Ascending aorta (tissue), 2 donors: ENCODE measurements at places on chromosomes 2 and 18. TPM values are rescaled to one million over a fixed set of nuclear protein-coding genes. Genes with fewer than 3 reads are reported as not detected.

Gene ACMSD
- total RNA-seq = not detected

- H3K36me3 ChIP-seq = peaks cover 32% of the 10 kb centered on the region
- H3K27me3 ChIP-seq = no peaks in the 10 kb centered on the region
- H3K4me1 ChIP-seq = no peaks in the 10 kb centered on the region
- no peak for DNase-seq
- no peak overlapping the region for H3K27ac ChIP-seq
These were observed 25.3 kb downstream of the PSME4 start for GRCh38 chr2:53945538-53945937.

DNA sequence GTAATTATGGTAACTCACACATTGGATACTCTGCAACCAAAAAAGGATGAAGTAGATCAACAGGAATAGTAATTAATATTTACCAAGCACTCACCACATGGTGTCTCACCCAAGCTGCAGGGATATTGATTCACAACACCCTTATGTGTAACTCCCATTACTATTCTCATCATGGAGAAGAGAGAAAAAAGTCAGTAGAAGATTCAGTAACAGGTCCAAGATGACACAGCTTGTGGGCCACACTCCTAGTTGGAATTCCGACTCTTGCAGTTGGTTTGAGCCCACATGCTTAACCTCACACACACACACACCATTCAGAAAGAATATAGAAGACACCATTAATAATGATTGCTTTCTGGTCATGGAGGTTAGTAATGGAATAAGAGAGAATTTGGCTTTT is 1.7 kb upstream of the MLPH start:
- H3K27ac ChIP-seq = no peak overlapping the region
- H3K27me3 ChIP-seq = peaks cover 15% of the 10 kb centered on the region
- H3K4me1 ChIP-seq = peaks cover 15% of the 10 kb centered on the region
- H3K4me3 ChIP-seq = no peak overlapping the region

Gene CD302
- 30.9 TPM for total RNA-seq

- H3K4me3 ChIP-seq = peak overlapping the region; percentile 55
- H3K4me1 ChIP-seq = peaks cover 80% of the 10 kb centered on the region
- peak; percentile 78 for DNase-seq
- H3K36me3 ChIP-seq = no peaks in the 10 kb centered on the region
- no peaks in the 10 kb centered on the region for H3K27me3 ChIP-seq
- peak overlapping the region; percentile 72 for H3K27ac ChIP-seq
These were observed 47.9 kb downstream of the LDLRAD4 start for GRCh38 chr18:13266218-13267100.

GRCh38 chr18:78725426-78725825 is 254.2 kb upstream of the SALL3 start:
- H3K4me3 ChIP-seq = no peak overlapping the region
- no peaks in the 10 kb centered on the region for H3K36me3 ChIP-seq
- no peak overlapping the region for H3K27ac ChIP-seq
- H3K27me3 ChIP-seq = no peaks in the 10 kb centered on the region
- no peak for DNase-seq

- no peaks in the 10 kb centered on the region for H3K4me1 ChIP-seq
- no peaks in the 10 kb centered on the region for H3K36me3 ChIP-seq
- no peak overlapping the region for H3K27ac ChIP-seq
These were observed 178.3 kb downstream of the TRIB2 start for GRCh38 chr2:12895017-12895416.

DNA sequence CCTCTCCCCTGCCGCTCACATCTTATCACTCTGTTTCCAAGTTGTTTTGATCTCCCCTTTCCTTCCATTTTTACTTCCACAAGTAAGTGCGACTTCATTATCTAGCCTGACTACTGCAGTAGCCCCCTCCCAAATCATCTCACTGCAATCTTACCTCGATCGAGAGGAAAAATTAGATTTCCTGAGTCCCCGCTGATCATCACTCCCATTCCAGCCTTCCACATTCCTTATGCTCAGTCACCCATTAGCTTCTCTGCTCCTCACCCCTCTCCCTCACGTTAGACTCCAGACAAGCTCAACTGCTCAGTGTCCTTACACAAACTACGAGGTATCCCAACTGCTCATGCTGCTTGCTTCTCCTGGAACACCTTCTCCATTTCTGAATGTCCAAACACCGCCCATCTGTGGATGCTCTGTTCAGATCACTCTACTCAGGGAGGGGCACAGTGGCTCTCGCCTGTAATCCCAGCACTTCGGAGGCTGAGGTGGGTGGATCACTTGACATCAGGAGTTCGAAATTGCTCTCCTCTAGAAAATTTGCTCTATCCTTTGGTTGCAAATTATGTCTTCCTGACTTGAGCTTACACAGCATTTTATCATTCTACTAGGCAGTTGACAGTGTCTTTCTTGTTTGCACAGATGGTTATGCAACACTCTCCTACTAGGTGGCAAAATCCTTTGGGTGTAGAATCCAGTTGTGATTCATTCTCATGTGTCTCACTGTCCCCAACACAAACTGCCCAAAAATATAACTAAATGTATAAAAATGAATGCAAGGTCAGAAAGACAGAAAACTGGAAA is 96.5 kb downstream of the INO80D start:
- DNase-seq = no peak
- no peaks in the 10 kb centered on the region for H3K36me3 ChIP-seq
- H3K27ac ChIP-seq = no peak overlapping the region
- no peak overlapping the region for H3K4me3 ChIP-seq

- no peak for DNase-seq
- H3K4me1 ChIP-seq = peaks cover 5% of the 10 kb centered on the region
- no peaks in the 10 kb centered on the region for H3K36me3 ChIP-seq
- H3K4me3 ChIP-seq = no peak overlapping the region
- H3K27ac ChIP-seq = peak overlapping the region; percentile 20
- no peaks in the 10 kb centered on the region for H3K27me3 ChIP-seq
These were observed 239.4 kb upstream of the TANK start for GRCh38 chr2:160920791-160921303.

- no peak overlapping the region for H3K27ac ChIP-seq
- no peaks in the 10 kb centered on the region for H3K36me3 ChIP-seq
- H3K4me3 ChIP-seq = no peak overlapping the region
- no peaks in the 10 kb centered on the region for H3K27me3 ChIP-seq
- DNase-seq = no peak
These were observed 113.7 kb upstream of the SPRED2 start for GRCh38 chr2:65545837-65546805.

- DNase-seq = no peak
- no peaks in the 10 kb centered on the region for H3K4me1 ChIP-seq
- no peak overlapping the region for H3K27ac ChIP-seq
- no peaks in the 10 kb centered on the region for H3K27me3 ChIP-seq
- H3K4me3 ChIP-seq = no peak overlapping the region
These were observed 203.4 kb downstream of the CTNNA2 start for GRCh38 chr2:79716266-79716665.

- H3K4me1 ChIP-seq = no peaks in the 10 kb centered on the region
- no peaks in the 10 kb centered on the region for H3K27me3 ChIP-seq
- no peaks in the 10 kb centered on the region for H3K36me3 ChIP-seq
- no peak overlapping the region for H3K4me3 ChIP-seq
- H3K27ac ChIP-seq = no peak overlapping the region
- no peak for DNase-seq
These were observed 371.5 kb downstream of the LNPK start for GRCh38 chr2:175630280-175631244.

GRCh38 chr2:83742117-83742782 is 716.8 kb downstream of the SUCLG1 start:
- DNase-seq = no peak
- no peak overlapping the region for H3K4me3 ChIP-seq
- H3K27ac ChIP-seq = no peak overlapping the region
- H3K4me1 ChIP-seq = no peaks in the 10 kb centered on the region
- no peaks in the 10 kb centered on the region for H3K27me3 ChIP-seq
- no peaks in the 10 kb centered on the region for H3K36me3 ChIP-seq

DNA sequence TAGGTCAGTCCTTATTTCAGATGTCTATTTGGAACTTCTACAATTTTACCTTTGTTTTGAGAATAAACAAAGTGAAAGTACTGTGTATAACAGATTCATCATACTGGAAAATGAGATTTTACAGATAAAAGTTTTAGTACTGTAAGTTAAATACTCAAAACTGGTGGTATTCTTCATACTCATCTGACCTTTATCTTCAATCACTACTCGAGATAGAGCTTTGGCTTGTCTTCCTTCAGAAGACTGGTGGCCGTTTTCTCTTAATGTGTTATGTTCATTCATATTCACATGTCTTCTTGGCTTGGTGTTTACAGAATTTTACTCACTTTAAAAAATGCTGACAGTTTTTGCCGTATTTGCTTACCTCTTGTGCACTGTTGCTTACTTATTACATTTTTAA is 2.1 kb downstream of the SPOPL start:
- no peaks in the 10 kb centered on the region for H3K27me3 ChIP-seq
- no peaks in the 10 kb centered on the region for H3K36me3 ChIP-seq
- no peak for DNase-seq
- peak overlapping the region; percentile 90 for H3K4me3 ChIP-seq
- H3K4me1 ChIP-seq = no peaks in the 10 kb centered on the region

- no peak overlapping the region for H3K4me3 ChIP-seq
- DNase-seq = no peak
- H3K27me3 ChIP-seq = no peaks in the 10 kb centered on the region
- H3K36me3 ChIP-seq = no peaks in the 10 kb centered on the region
These were observed 176.2 kb downstream of the CALCRL start for GRCh38 chr2:187271825-187272224.

GRCh38 chr2:241148239-241148638 is 1.0 kb downstream of the PASK start:
- H3K4me3 ChIP-seq = peak overlapping the region; percentile 70
- H3K27me3 ChIP-seq = no peaks in the 10 kb centered on the region
- no peak for DNase-seq
- H3K4me1 ChIP-seq = no peaks in the 10 kb centered on the region
- H3K36me3 ChIP-seq = peaks cover under 1% of the 10 kb centered on the region

GRCh38 chr2:217371781-217372213 is 511.9 kb upstream of the TNP1 start:
- H3K36me3 ChIP-seq = no peaks in the 10 kb centered on the region
- H3K4me1 ChIP-seq = peaks cover 28% of the 10 kb centered on the region
- H3K27ac ChIP-seq = peak overlapping the region; percentile 59
- no peak for DNase-seq

DNA sequence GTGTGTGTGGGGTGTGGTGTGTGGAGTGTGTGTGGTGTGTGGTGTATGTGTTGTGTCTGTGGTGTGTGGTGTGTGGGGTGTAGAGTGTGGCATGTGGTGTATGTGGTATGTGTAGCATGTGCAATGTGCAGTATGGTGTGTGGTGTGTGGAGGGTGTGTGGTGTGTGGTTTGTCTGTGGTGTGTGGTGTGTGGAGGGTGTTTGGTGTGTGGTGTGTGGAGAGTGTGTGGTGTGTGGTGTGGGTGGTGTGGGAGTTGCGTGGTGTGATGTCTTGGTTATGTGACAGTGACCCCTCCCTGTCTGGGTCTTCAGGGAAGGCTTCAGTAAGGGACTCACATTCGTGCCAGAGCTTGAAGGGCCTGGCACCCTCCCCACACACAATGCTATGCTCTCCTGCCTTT is 718.2 kb upstream of the SOX11 start:
- H3K4me3 ChIP-seq = no peak overlapping the region
- H3K27ac ChIP-seq = no peak overlapping the region
- H3K27me3 ChIP-seq = no peaks in the 10 kb centered on the region
- no peaks in the 10 kb centered on the region for H3K4me1 ChIP-seq
- no peaks in the 10 kb centered on the region for H3K36me3 ChIP-seq

DNA sequence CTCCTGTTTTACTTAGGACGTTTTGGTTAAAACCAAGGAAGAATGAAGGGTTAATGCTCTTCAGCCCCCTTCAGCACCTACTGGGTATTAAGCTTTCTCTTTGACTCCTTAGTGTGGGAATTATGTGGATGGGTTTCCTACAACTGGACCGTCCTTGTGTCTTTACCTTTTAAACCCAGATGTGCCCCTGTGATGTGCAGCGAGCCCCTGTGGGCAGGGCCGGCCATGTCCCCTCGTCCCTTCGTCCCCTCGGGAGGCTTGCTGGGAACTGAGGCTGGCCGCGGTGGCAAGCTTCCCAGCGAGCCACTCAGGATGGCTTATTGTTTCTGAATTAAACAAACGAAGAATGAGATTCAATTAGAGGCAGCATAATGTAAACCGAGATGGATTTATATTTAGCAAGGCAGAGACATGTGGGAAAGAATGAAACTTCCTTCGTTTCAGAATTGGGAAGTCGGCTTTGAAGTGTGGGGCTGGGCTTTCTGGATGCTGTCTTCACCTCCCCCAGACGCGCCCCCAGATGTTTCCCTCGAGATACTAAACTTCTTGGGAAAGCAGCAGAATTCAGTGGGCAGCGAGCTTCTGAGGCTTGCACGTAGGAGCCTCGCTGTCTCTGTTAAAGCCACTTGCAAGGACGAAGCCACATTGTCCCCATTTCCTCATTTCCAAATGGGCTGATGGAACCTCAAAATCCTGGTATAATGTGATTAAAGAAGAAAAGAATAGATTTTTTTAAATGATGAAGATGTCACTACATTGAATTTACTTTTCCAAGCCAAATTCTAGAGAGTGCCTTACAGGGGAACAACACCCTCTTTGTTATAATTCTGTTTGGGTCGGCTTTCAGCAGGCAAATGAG is 146.0 kb downstream of the VAPA start:
- H3K4me3 ChIP-seq = no peak overlapping the region
- no peaks in the 10 kb centered on the region for H3K27me3 ChIP-seq
- H3K36me3 ChIP-seq = no peaks in the 10 kb centered on the region
- H3K27ac ChIP-seq = no peak overlapping the region

Gene ASXL3
- 6.6 TPM for total RNA-seq

GRCh38 chr2:144048631-144049060 is 471.3 kb downstream of the ZEB2 start:
- no peaks in the 10 kb centered on the region for H3K27me3 ChIP-seq
- H3K36me3 ChIP-seq = no peaks in the 10 kb centered on the region
- no peaks in the 10 kb centered on the region for H3K4me1 ChIP-seq
- DNase-seq = no peak
- H3K4me3 ChIP-seq = no peak overlapping the region
- no peak overlapping the region for H3K27ac ChIP-seq

- H3K27ac ChIP-seq = no peak overlapping the region
- no peaks in the 10 kb centered on the region for H3K4me1 ChIP-seq
- no peaks in the 10 kb centered on the region for H3K36me3 ChIP-seq
- no peak overlapping the region for H3K4me3 ChIP-seq
These were observed 151.2 kb downstream of the CAPN13 start for GRCh38 chr2:30656079-30656478.

Gene PIEZO2
- total RNA-seq = 3.1 TPM

GRCh38 chr2:69170661-69171060 is 157.7 kb downstream of the ANTXR1 start:
- no peaks in the 10 kb centered on the region for H3K27me3 ChIP-seq
- no peaks in the 10 kb centered on the region for H3K36me3 ChIP-seq
- H3K27ac ChIP-seq = peak overlapping the region; percentile 96
- DNase-seq = no peak

Gene LAMA1
- total RNA-seq = not detected

Gene C18orf54
- 0.96 TPM for total RNA-seq

- no peak overlapping the region for H3K4me3 ChIP-seq
- no peaks in the 10 kb centered on the region for H3K27me3 ChIP-seq
- H3K27ac ChIP-seq = no peak overlapping the region
- DNase-seq = no peak
- H3K36me3 ChIP-seq = no peaks in the 10 kb centered on the region
These were observed 10.7 kb downstream of the BIN1 start for GRCh38 chr2:127096280-127096679.

Gene TMEM200C
- total RNA-seq = under 0.01 TPM

- no peak overlapping the region for H3K4me3 ChIP-seq
- no peaks in the 10 kb centered on the region for H3K27me3 ChIP-seq
- no peak for DNase-seq
These were observed 324.0 kb upstream of the ACVR2A start for GRCh38 chr2:147520817-147521216.
